Putamen (tissue), 1 donor: ENCODE measurements at places on chromosomes 1 and 21.

DNA sequence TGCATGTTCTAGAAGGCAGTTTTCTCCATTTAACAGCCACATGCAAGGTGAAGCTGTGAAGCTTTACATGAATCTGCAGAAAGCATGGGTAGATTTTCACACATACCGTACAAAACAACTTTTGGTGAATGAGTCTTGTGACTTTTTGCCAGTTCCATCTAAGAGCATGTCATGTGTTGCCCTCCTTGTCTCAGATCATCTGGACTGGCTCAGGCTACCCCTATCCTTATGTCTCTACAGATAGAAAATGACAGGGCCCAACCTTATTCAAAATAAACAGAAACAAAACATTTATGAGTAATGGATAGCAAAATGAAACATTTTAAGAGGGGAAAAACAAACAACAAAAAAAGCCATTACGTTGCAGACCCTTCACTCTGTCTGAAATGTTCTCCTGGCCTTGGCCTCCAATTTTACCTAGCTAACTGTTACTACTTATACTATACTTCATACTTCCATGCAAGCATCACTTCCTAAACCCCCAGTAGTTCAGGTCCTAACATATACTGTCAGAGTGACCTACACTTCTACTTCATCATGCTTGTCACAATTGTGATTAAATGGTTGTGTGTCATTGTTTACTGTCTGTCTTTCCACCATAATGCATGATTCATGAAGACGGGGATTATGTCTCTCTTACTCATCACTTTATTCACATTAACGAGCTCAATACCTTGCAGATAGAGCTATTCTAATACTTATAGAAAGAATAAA is 39.0 kb downstream of the LRRC8C start:
- no peak for DNase-seq

GRCh38 chr1:193827516-193827915 is 641.1 kb upstream of the B3GALT2 start:
- DNase-seq, result no peak

DNA sequence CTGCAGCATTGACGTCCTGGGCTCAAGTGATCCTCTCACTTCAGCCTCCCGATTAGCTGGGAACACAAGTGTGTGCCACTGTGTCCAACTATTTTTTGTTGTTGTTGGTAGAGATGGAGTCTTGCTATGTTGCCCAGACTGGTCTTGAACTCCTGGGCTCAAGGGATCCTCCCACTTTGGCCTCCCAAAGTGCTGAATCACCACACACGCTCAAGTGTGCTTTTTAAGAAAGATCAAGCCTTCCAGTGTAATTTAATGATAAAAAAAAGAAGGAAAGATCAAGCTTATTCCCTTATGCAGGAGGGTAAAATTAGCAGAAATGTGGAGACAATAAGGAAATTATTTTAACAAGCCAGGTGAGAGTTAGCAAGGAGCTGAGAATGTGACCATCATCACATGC is 61.1 kb upstream of the SERBP1 start:
- DNase-seq, result no peak

GRCh38 chr1:94017155-94017829 is 103.7 kb downstream of the ABCA4 start:
- no peak for DNase-seq

DNA sequence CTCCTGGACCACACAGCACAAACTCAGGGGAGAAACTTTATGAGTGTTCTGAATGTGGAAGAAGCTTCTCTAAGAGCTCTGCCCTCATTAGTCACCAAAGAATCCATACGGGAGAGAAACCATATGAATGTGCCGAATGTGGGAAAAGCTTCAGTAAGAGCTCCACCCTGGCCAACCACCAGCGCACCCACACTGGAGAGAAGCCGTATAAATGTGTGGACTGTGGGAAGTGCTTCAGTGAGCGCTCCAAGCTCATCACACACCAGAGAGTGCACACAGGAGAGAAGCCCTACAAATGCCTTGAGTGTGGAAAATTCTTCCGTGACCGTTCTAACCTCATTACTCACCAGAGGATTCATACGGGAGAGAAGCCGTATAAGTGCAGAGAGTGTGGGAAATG is 22.5 kb downstream of the ZSCAN20 start:
- DNase-seq, result no peak

DNA sequence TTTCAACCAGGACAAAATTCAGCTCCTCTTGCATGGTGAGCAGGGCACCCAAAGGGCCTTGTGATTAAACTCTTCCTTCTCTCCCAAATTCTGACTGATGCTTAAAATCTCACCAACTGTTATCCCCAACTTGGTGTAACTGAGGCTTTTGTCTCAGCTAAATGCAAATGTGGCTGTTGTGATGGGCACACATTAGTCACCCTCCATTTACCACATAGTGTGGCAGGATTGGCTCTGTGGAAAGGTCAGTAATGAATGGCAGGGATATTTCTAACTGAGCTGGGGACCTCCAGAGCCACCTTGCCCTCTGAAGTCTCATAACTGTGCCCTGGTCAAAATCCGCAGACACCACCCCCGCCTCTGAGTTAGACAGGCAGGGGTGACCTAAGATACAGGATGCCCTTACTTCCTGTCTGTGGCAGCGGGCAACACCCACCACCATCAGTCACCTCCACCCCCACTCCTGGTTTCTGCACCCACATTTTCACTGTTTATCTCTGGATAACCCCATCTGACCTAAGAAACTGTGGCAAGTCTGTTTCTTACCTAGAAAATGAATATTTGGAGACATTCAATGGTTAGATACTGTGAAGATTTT is 25.4 kb upstream of the RGS16 start:
- DNase-seq, result no peak

- DNase-seq, result no peak
These were observed 17.1 kb upstream of the UBXN10 start for GRCh38 chr1:20168564-20169491.

- DNase-seq, result no peak
These were observed 38.3 kb upstream of the OSBPL9 start for GRCh38 chr1:51578383-51579109.

DNA sequence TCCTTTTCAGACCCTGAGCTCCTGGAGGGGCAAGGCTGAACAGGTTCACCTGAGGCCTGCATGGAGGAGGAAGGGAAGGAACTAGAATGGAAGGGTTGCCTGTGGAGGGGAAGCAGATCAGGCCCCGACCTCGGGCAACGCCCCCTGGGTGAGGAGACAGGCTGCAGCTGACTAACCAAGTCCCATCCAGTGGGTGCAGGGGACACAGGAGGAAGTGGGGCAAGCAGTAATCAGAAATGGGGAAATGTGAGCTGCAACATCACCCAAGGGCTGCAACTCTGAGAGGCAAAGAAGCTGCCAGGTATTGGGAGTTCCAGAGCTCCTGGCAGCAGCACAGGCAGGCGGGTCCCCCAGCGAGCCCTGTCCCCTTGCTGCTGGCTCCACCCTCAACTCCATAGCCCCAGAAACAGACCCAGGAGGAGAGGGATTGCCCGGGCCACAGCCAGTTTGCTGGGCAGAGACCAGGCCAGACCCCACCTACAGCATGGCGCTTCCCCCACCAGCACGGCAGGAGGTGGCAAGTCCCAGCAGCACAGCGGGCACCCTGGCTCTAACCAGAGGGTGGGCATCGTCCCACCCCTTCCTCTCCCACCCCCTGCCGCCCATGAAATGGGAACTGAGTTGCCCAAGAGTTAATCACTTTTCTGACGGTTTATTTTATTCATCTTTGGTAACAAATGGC is 38.5 kb downstream of the MRPL37 start:
- DNase-seq, result no peak

- no peak for DNase-seq
These were observed 73.8 kb downstream of the UMODL1 start for GRCh38 chr21:42144679-42145568.
